Uterine smooth muscle cell (primary cell): ENCODE measurements at places on chromosomes 1 and 21. TPM values are rescaled to one million over a fixed set of nuclear protein-coding genes. Genes with fewer than 3 reads are reported as not detected.

Gene CYP2J2
- total RNA-seq: 0.12 and 0.33 TPM in 2 replicates

Gene MTX1
- 40.0 and 50.5 TPM in 2 replicates for total RNA-seq

Gene SMCP
- total RNA-seq: 0.11 TPM in 1 of 2 replicates, not detected in the other

Gene SLC30A10
- total RNA-seq: not detected in 2 replicates

Gene PTPN7
- total RNA-seq: under 0.01 TPM in 1 of 2 replicates, not detected in the other

Gene CDK18
- total RNA-seq: 0.11 and 0.62 TPM in 2 replicates

Gene CFAP45
- 0.62 and 1.1 TPM in 2 replicates for total RNA-seq

Gene WNT9A
- 0.62 and 0.77 TPM in 2 replicates for total RNA-seq

Gene SLC39A1
- 113 and 119 TPM in 2 replicates for total RNA-seq

Gene KRTAP19-1
- total RNA-seq: not detected in 2 replicates

Gene SH2D1B
- under 0.01 TPM in 1 of 2 replicates, not detected in the other for total RNA-seq

Gene TMEM125
- total RNA-seq: under 0.01 TPM in 1 of 2 replicates, not detected in the other

Gene RAB3B
- total RNA-seq: 24.7 and 43.3 TPM in 2 replicates

Gene VWA1
- total RNA-seq: 3.2 and 5.1 TPM in 2 replicates

Gene NPPA
- not detected in 2 replicates for total RNA-seq

Gene DMBX1
- not detected in 2 replicates for total RNA-seq

Gene RGS1
- not detected in 2 replicates for total RNA-seq

Gene FAM163A
- not detected in 2 replicates for total RNA-seq

Gene MMP23B
- 1.2 and 4.7 TPM in 2 replicates for total RNA-seq

Gene TCEA3
- total RNA-seq: 6.8 and 10.4 TPM in 2 replicates

Gene TRIM17
- total RNA-seq: 0.25 and 0.33 TPM in 2 replicates

Gene SMIM1
- total RNA-seq: 0.55 and 2.5 TPM in 2 replicates

Gene C1orf216
- total RNA-seq: 17.2 and 33.2 TPM in 2 replicates

Gene C1orf115
- 2.5 and 4.2 TPM in 2 replicates for total RNA-seq

Gene CIART
- total RNA-seq: 8.0 and 12.4 TPM in 2 replicates

Gene TNNT2
- total RNA-seq: 0.11 TPM in 1 of 2 replicates, not detected in the other

Gene C1orf87
- not detected in 2 replicates for total RNA-seq

Gene TFF2
- total RNA-seq: not detected in 2 replicates

Gene MSH4
- total RNA-seq: 0.11 and 0.25 TPM in 2 replicates

Gene GPR52
- total RNA-seq: 0.89 and 1.1 TPM in 2 replicates

Gene PTGER3
- 3.0 and 15.6 TPM in 2 replicates for total RNA-seq

Gene APCS
- total RNA-seq: not detected in 2 replicates

Gene FCRL6
- not detected in 2 replicates for total RNA-seq

Gene SPRR1B
- total RNA-seq: not detected in 2 replicates

Gene TENT5C
- 1.5 and 2.5 TPM in 2 replicates for total RNA-seq

Gene LCE1A
- not detected in 2 replicates for total RNA-seq

Gene PROX1
- under 0.01 and 0.12 TPM in 2 replicates for total RNA-seq

Gene SLC44A3
- total RNA-seq: 0.22 and 1.2 TPM in 2 replicates

Gene PROK1
- total RNA-seq: not detected in 2 replicates

Gene SPATA17
- 0.33 and 0.50 TPM in 2 replicates for total RNA-seq

Gene KIF26B
- 3.4 and 24.1 TPM in 2 replicates for total RNA-seq

Gene GCSAML
- total RNA-seq: under 0.01 TPM in 1 of 2 replicates, not detected in the other

Gene ABCG1
- total RNA-seq: 0.44 and 0.50 TPM in 2 replicates

Gene TNFRSF4
- total RNA-seq: 0.12 TPM in 1 of 2 replicates, not detected in the other

Gene TMPRSS15
- not detected in 2 replicates for total RNA-seq

Gene ITLN1
- not detected in 2 replicates for total RNA-seq

Gene ACBD3
- total RNA-seq: 102 and 110 TPM in 2 replicates

Gene IL22RA1
- under 0.01 and 0.12 TPM in 2 replicates for total RNA-seq

Gene CRYBG2
- 0.12 TPM in 1 of 2 replicates, not detected in the other for total RNA-seq
